ENCODE measurements at places on chromosomes 2 and 18.
A peak's percentile ranks its signal among the peaks of the same experiment; 100 is the strongest.

- DNase-seq: no peak
Measured at GRCh38 chr2:217938036-217938435, 64.8 kb downstream of the TNS1 start.

- DNase-seq: no peak
Measured at GRCh38 chr18:72041313-72042032, 502.7 kb downstream of the CBLN2 start.

DNA sequence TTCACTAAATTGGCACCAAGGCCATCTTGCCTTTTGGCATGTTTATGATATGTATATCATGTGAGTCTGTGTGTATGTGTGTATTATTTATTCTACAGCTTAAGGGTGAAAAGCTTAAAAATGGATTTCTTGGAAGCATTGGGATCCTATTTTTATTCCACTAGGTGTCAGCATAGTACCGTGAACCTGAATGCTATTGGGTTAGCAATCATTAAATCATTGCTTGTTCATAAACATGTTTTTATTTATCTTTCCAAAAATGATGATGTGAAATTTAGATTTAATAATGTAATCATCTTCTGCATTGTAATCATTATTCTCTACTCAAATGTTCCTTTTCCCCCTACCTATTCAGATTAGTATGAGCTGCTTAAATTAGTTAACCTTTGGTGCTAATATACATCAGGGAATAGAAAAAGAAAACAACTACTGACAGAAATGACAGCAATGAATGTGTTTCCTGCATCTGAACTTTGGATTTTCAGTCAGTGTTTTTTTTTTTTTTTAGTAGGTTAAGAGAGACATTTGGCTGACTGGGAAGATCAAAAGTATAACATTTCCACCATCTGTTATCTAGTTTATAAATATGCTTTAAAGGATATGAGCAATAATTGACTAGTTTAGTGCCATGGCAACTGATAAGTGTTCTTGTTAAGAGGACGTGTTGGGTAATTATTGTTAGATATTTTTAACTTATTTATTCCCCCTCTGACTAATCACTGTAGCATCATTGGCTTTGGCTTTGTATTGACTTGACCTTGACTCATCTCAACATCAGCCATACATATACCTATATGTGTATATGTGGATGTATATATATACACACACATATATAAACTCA, 14.1 kb upstream of the ZSWIM2 start:
- DNase-seq: no peak

DNA sequence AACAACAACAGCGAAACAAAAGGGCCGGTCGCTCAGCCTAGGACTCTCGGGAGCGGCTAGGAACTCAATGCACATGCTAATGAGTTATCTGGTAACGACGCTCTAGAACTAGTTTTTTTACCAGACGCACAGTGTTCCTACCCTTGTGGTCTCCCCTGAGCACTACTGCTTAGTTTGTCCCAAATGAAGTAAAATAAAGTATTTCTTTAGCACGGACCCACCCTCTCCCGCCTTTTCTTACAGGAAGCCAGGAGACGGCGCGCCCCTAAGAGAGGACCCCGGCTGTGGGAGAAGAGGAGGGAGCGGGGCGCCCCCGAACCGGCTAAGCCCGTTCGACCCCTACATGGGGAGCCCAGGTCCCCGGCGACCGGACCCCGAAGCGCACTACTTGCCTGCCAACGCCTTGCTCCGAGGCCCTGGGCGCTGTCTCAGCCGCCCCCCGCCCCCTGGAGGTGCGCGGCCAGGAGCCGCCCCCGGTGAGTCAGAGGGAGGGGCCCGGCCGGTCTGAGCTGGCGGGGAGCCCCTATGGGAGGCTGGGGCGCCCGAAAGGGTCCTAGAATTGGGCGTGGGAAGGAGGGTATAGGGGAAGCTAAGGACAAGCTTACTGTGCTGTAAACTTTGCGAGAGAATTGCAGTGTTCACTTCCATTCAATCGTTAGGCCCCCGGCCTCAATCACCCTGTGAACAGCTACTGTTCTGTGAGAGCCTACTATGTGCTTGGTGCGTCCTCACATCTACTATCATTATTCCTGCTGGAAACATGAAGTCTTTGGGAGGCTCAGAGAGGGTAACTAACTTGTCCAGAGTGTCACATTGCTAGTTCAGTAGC, 3.6 kb upstream of the CAPG start:
- peak; percentile 52 for DNase-seq

DNA sequence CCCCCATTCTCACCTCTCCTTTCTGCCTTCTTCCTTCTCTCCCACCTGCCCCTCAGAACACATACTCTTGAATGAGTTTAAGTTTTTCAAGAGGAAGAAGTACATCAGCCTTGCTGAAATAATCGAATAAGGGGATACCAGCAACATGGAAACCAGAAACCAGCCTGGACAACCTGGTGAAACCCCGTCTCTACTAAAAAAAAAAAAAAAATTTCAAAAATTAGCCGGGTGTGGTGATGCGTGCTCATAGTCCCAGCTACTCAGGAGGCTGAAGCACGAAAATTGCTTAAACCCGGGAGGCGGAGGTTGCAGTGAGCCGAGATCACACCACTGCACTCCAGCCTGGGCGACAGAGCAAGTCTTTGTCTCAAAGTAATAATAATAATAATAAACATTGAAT, 75.0 kb upstream of the SLC1A4 start:
- no peak for DNase-seq

DNA sequence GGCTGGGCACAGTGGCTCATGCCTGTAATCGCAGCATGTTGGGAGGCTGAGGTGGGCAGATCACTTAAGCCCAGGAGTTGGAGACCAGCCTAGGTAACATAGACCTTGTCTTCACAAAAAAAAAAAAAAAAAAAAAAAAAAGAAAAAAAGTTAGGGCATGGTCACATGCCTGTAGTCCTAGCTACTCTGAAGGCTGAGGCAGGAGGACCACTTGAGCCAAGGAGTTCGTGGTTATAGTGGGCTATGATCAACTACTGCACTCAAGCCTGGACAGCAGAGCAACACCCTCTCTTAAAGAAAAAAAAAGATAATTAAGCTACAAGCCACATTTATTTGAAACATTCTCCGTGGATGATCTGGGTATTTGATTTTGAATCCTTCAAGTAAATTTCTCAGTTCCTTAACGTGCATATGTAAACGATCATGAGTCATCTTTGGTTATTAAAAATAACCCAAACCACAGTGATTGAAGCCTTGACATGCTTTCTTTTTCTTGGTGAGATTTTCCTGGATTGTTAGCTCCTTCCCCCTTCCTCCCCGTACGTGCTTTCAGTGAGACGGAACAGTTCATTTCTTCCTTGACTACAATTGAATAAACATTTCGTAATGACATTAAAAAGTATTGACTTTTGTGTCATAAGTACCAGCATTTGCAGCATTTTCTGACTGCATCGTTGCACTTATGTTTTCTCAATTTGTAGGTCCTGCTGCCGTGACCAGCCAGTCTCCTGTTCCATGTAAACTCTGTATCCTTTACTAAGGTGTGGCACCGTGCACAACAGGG, 20.3 kb downstream of the RMC1 start:
- no peak for DNase-seq

- DNase-seq: no peak
Measured at GRCh38 chr2:121903037-121903689, 147.7 kb downstream of the TSN start.

DNA sequence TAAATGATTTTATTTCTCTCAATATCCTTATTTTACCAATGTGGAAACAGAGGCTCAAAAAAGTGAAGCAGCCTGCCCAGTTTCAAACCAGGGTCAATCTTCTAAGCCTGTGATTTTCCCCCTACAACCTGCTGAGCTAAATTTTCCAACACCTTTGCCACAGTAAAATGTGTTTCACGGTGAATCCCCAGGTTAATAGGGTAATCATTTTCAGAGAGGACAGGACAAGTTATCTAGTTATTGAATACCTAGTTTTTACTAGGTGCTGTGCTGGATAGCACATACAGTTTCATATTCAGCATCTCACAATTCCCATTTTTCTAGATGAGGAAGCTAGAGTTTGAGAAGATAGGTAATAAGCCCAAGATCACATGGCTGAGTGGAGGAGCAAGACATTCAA, 236.6 kb downstream of the PTH2R start:
- DNase-seq: no peak

- DNase-seq: no peak
Measured at GRCh38 chr2:160365716-160366367, 127.8 kb downstream of the RBMS1 start.

DNA sequence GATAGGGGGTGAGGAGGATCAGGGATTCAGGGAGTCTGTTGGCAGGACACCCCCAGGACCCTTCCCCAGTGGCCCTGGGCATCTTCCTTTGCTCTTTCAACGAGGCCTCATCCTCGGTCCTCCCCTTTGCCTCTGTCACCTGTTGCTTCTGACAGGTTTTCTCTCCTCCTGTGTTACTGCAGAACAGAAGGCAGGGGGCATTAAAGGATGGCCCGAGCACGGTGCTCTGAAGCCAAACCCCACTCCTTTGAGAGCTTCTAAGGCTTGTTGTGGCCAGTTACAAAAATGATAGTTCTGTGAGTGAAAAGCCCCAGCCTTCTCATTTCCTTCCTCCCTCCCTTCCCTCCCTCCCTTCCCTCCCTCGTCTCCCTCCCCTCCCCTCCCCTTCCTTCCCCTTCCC, 82.5 kb downstream of the THNSL2 start:
- DNase-seq: no peak

DNA sequence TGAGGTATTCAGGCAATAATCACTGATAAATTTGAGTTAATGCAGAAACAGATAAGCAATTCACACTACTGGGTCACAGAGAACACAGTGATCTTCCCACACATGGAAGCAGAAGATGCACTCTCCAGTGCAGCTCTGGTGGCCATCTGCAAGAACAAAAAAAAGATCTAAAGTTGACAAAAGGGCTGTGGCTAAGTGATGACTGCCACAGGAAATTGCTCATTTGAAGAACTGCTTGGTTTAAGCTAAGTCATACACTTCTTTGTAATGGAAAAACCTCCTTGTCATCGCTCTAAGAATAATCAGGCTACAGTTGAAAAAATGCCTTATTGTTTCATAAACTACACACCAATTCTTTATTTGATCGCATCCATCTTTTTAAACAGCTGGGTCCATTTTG, 115.1 kb downstream of the DTNB start:
- peak; percentile 52 for DNase-seq

- no peak for DNase-seq
Measured at GRCh38 chr2:607709-608108, 69.5 kb downstream of the TMEM18 start.

DNA sequence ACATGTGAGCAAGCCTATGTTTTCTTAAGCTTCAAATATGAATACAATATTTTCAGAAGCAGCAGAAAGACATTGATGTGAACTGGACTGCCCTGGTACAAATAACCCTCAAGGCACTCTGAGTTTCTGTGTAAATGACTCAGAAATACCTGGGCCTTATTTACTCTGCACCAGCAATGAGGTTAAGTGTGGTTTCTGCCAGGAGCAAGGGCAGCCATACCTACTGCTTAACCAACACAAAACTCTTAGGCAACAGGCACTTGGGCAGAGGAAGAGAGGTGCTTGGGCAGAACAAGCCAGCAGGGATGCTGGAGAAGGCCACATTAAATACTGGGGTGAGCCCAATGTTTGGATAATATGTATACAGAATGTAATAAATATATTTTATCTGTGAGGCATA, 29.4 kb upstream of the ARL5A start:
- no peak for DNase-seq

DNA sequence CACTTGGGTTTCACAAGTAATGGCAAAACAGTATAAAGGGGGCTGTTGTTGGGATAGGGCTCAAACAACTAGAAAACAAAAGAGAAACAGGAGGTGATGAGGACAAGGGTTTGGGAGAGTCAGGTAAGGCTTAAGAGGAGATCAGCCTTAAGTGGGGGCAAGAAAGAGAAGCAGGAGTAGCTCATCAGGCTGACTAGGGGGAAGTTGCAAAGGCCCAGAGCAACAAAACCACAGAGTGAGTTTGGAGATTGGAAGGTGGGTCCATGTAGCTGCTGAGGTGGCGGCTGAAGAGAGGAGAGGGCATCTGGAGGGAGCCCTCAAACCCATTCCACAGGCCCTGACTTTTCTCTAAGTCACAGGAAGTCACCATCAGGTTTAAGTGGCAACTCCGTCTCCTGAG, 126.0 kb downstream of the MREG start:
- no peak for DNase-seq

DNA sequence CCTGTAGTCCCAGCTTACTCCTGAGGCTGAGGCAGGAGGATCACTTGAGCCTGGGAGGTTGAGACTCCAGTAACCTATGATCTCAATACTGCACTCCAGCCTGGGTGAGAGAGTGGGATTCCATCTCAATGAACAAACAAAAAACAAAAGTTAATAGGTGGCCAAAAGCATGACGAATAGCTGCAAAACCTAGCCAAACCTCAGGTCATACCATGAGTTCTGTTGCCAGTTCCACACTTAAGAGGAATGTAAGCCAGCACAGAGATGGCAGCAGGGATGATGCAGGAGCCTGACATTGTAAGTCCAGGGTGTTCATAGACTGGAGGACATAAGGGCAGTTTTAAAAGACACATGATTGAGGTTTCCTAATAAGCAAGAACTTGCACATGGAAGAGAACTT, 55.3 kb upstream of the RMDN2 start:
- DNase-seq: no peak

DNA sequence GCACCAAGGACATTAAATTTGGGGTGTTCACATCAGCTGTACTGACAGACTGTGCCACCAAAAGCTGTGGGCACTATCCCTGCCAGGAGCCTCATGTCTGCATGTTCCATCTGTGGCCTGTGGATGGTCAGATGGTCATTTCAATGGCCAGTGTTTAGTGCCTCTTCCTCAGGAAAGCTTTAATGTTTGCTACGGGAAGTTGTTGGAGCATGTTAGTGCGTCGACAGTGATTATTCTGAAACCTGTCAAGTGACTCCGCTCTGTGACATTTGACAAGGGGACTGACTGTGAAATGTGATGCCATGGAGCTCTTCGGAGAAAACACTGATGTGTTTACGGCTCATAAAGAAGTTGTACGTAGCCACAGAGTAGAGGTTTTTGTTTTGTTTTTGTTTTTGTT, 18.7 kb upstream of the RGPD4 start:
- DNase-seq: no peak

DNA sequence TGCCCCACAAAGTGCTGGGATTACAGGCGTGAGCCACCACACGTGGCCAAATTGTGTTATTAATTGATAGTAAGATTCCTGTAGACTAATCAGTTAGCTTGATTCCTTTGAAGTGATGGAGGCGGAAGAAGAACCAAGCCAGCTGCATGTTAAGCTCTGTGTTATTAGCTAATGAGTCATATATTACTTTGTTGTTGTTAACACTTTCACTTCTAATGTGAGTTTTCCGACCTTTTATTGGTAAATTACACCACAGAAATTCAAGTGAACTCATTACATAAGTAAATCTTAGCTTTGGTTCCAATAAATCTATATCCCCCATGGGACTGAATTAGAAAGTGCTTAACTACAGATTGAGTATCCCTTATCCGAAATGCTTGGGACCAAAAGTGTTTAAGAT, 20.3 kb downstream of the CHMP1B start:
- no peak for DNase-seq

DNA sequence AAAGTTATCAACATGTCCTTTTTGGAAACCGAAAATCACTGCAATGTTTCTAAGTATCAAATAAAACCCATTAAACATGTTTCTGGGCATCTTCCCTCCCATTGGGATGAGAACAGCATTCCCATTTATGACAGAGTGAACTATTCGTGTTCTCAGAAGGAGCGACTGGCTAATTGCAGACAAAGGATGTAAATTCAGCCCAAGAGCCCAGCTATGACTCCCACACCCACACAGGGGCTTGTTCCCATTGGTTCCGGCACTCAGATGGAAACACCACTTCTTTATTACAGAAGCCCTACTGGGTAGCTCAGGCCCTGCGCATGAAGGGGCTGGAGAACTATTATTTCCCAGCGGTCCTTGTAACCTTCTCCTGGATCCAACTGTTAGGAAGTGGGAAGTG, 16.6 kb upstream of the NPAS2 start:
- no peak for DNase-seq

GRCh38 chr2:62036761-62037250, 131.3 kb downstream of the COMMD1 start:
- no peak for DNase-seq

All from activated CD4-positive, alpha-beta T cell treated with anti-CD3 and anti-CD28 coated beads for 48 hours (primary cell).